Airway epithelial cell (primary cell): ENCODE measurements at places on chromosomes 5 and 9. TPM values are rescaled to one million over a fixed set of nuclear protein-coding genes. Genes with fewer than 3 reads are reported as not detected.

Gene PRLR
- 0.05 TPM in 1 of 2 replicates, not detected in the other for total RNA-seq

Gene GLRA1
- total RNA-seq: not detected in 2 replicates

Gene IL13
- total RNA-seq: not detected in 2 replicates

Gene WNT8A
- not detected in 2 replicates for total RNA-seq

Gene MFAP3
- total RNA-seq: 14.6 and 24.5 TPM in 2 replicates

Gene OR13J1
- not detected in 2 replicates for total RNA-seq

Gene CFAP157
- total RNA-seq: not detected in 2 replicates

Gene TENT4A
- total RNA-seq: 11.3 and 16.4 TPM in 2 replicates

Gene GPR150
- total RNA-seq: 0.65 TPM in 1 of 2 replicates, not detected in the other

Gene TICAM2
- 0.56 and 1.1 TPM in 2 replicates for total RNA-seq

Gene LRRC19
- not detected in 2 replicates for total RNA-seq

Gene FEM1C
- total RNA-seq: 5.4 and 8.1 TPM in 2 replicates

Gene GFRA3
- total RNA-seq: not detected in 2 replicates

Gene TLE1
- 29.5 and 30.2 TPM in 2 replicates for total RNA-seq

Gene UBE2R2
- 14.3 and 19.5 TPM in 2 replicates for total RNA-seq

Gene KIF12
- 0.28 and 1.1 TPM in 2 replicates for total RNA-seq

Gene PLPP1
- total RNA-seq: 27.2 and 29.0 TPM in 2 replicates

Gene HTR1A
- total RNA-seq: not detected in 2 replicates

Gene TLR4
- 0.05 TPM in 1 of 2 replicates, not detected in the other for total RNA-seq

Gene PCA3
- total RNA-seq: not detected in 2 replicates

Gene WHRN
- total RNA-seq: 0.88 and 3.1 TPM in 2 replicates

Gene UIMC1
- total RNA-seq: 16.9 and 22.5 TPM in 2 replicates

Gene SEPTIN8
- 28.1 and 42.8 TPM in 2 replicates for total RNA-seq

Gene RASGRF2
- total RNA-seq: 1.1 and 1.3 TPM in 2 replicates

Gene BTNL3
- total RNA-seq: not detected in 2 replicates

Gene OMD
- total RNA-seq: not detected in 2 replicates

Gene SEC16A
- 45.4 and 58.0 TPM in 2 replicates for total RNA-seq

Gene TUT7
- total RNA-seq: 23.3 and 31.8 TPM in 2 replicates

Gene SLIT3
- 0.88 and 1.3 TPM in 2 replicates for total RNA-seq

Gene NPR3
- total RNA-seq: 2.0 and 3.7 TPM in 2 replicates

Gene CACNA1B
- total RNA-seq: under 0.01 TPM in 2 replicates

Gene CCNJL
- total RNA-seq: 8.6 and 9.0 TPM in 2 replicates

Gene TMEM174
- total RNA-seq: not detected in 2 replicates

Gene ANKRD55
- total RNA-seq: not detected in 2 replicates

Gene C5orf58
- total RNA-seq: not detected in 2 replicates

Gene CAMK2A
- not detected in 2 replicates for total RNA-seq
